Stimulated activated CD4-positive, alpha-beta T cell treated with anti-CD3 and anti-CD28 coated beads, TNF-alpha, amount 100 ng/mL, for 4 hours (primary cell): ENCODE measurements at places on chromosomes 11 and 22.

- no peak for DNase-seq
Measured at GRCh38 chr22:49322861-49323622, 504.6 kb downstream of the BRD1 start.

DNA sequence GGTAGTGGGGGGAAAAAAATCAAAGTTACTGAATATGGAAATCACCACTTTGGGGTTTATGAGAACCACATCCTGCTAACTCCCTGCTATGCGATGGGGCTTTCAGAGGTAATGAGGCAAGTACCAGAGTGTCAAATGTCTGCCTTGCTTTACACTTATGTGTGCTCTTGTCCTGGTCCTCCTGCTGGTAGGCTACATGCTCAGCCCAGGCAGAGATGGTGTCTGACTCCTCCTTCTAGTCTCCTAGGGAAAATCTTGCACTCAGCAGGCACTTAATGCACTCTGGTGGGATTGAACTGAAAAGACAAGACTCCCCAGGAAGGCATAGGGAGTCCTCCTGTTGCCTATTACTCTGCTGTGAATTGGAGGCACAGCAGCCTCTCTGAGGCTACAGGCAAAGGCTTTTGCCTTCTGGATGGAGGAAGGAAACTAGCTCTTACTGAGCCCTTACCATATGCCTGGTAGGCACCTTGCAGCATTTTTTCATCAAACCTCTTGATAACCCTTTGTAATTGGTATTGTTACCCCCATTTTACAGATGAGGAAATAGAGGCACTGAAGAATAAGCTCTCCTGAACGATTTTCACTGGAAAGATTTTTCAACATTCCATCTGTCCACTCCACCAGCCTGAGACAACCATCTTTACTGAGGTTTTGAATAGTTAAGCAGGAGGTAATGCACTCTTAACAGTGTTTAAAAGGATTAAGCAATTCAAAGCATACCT is 132.1 kb upstream of the PAX6 start:
- DNase-seq: no peak

GRCh38 chr11:12674936-12675696 is 895 bp downstream of the TEAD1 start:
- no peak for DNase-seq

DNA sequence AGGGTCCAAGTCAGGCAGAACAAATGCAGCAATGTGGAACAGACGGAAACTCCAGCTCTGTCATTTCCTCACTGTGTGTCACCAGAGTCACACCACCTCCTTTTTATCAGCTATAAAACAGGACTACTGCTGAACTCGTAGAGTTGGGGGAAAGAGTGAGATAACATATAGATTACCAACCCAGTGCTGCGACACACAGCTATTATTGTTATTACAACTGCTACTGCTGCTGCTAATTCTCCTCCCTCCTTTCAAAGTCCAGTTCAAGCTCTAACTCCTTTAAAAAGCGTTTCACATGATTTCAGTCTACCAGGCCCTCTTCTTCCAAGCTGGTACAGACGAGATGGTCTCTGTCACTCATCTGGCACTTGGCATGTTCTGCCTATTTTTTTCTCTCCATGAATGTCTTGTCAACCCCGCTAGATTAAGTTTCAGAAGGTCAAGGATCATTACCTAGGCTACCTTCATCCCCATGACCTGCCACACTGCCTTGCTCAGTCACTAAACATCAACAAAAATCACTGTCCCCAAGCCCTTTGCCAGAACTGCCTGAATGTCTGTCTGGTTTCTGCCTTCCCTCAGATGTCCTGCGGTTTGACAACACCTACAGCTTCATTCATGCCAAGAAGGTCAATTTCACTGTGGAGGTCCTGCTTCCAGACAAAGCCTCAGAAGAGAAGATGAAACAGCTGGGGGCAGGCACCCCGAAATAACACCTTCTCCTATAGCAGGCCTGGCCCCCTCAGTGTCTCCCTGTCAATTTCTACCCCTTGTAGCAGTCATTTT is 3.7 kb upstream of the MTFP1 start:
- no peak for DNase-seq

GRCh38 chr22:38298312-38299005 is 18.8 kb downstream of the CSNK1E start:
- DNase-seq: no peak

GRCh38 chr11:114295676-114296604 is at the start of gene NNMT:
Gene NNMT (plus strand): TSS chr11:114296399. CDS start chr11:114296557, 158 bp downstream.
- no peak for DNase-seq
